ENCODE measurements at places on chromosomes 2 and 18.
A peak's percentile ranks its signal among the peaks of the same experiment; 100 is the strongest.

GRCh38 chr2:196783431-196784094 is 15.9 kb downstream of the GTF3C3 start:
- no peak for DNase-seq

- no peak for DNase-seq
Measured at GRCh38 chr2:54704688-54705605, 18.5 kb upstream of the EML6 start.

DNA sequence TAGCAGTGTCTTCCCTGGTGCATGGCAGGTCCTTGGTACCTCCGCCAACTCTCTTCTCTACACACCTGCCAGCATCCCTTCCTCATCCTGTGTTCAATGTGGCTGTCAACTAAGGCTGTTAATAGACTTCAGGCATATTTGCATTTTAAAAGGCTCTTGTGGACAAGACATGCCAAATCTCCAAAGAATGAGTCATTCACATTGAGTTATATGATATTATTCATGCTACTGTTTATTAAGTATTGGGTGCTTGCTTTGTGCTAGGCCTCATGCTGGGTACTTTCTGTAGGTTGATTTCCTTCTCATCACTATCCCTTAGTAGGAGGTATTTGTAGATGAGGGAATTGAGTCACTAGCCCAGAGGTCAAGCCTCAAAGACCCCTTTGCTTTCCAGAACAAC is 5.2 kb downstream of the MYO1B start:
- no peak for DNase-seq

DNA sequence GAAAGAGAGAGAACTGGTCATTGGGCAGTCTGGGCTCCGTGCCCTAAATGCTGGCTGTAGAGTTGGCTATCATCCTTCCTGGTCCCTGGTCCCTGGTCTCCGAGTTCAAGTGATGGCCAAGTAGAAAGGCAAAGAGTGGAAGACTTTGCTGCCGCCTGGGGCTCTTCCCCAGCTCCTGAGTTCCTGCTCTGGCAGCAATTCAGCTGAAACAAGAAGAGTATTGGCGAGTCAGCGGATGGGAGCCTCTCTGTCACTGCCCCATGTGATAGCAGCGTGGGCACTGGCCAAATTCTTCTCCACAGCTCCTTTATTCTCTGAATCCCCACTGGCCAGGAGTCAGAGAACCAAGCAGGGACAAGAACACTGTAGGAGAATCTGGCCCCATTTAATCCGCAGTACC is 351.0 kb upstream of the POU3F3 start:
- no peak for DNase-seq

DNA sequence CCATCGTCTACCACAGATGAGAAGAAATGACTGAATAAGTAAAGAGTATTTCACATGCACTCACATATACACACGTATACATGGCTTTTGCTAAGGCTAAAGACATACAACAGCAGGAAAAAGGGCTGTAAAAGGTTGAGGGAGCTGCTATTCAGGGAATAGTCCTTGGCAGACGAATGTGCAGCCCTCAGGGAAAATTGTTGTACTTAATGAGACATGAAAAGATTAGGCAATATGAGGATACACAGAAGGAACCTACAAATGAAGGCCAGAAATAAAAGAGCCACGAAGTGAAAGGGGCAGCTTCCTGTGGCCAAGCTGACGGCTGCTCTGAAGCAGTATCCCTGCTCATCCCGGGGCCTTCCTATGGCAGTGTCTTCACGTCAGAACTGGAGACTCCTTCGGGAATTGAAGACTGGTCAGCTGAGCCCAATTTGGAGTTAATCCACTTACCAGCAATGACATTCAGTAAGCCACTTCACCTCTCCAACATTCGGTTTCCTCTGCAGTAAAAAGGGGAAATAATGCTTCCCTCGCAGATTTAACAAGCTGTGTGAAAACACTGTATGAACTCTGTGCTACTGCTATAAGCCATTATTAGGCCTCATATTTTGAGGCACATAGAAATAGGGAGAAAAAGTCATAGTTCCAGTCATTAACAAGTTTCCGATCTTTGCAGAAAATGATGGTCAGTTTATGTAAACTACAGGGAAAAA is 221.8 kb downstream of the STK39 start:
- DNase-seq: no peak

DNA sequence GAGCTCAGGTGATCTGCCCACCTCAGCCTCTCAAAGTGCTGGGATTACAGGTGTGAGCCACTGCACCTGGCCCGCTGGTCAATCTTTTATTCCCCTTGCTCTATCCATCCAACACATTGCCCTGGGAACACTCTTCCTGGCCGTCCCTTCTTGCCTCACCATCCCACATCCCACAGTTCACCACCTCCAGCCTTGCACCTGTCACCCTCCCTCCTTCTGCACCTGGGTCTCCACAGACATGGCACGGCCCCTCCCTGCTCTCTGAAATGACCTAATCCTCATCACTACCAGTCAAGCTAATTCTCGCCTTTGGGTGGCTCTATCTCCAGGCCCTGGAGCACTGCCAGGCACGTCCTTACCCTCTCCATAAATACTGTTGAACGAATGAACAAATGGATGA is 116.9 kb upstream of the TEX51 start:
- no peak for DNase-seq

GRCh38 chr2:85750587-85751575 is 2.9 kb upstream of the ATOH8 start:
- DNase-seq: peak; percentile 50

GRCh38 chr2:68745006-68745405 is 10.4 kb downstream of the ARHGAP25 start:
- DNase-seq: no peak

GRCh38 chr18:67232991-67233390 is 283.5 kb downstream of the DSEL start:
- no peak for DNase-seq

GRCh38 chr2:190318931-190319554 is 583 bp downstream of the HIBCH start:
- peak; percentile 13 for DNase-seq

- DNase-seq: no peak
Measured at GRCh38 chr2:230664844-230665243, 47.8 kb upstream of the CAB39 start.

DNA sequence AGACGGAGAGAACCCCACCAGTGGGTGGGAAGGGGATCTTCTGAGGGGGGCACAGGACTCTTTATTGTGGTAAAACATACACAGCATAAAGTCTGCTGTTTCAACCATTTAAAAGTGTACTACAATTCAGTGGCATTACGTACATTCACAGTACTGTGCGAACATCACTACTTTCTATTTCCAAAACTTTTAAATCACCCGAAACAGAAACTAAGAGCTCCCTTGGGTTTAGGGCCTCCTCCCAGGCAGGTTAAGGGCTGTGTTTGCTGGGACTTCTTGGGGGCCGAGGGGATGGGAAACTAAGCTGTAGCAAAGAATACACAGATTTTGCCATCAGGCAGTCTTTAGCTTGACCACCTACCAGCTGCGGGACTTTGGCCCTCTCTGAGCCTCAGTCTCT is 242.0 kb downstream of the HAUS1 start:
- DNase-seq: no peak

Data from activated CD4-positive, alpha-beta T cell treated with anti-CD3 and anti-CD28 coated beads for 4 hours (primary cell).